Activated T-cell treated with anti-CD3 and anti-CD28 coated beads, Interleukin-2, amount 50 U/mL, for 48 hours (primary cell): ENCODE measurements at places on chromosomes 13 and 19.

- DNase-seq = no peak
These were observed 526.5 kb downstream of the PCDH9 start for GRCh38 chr13:66703597-66703996.

DNA sequence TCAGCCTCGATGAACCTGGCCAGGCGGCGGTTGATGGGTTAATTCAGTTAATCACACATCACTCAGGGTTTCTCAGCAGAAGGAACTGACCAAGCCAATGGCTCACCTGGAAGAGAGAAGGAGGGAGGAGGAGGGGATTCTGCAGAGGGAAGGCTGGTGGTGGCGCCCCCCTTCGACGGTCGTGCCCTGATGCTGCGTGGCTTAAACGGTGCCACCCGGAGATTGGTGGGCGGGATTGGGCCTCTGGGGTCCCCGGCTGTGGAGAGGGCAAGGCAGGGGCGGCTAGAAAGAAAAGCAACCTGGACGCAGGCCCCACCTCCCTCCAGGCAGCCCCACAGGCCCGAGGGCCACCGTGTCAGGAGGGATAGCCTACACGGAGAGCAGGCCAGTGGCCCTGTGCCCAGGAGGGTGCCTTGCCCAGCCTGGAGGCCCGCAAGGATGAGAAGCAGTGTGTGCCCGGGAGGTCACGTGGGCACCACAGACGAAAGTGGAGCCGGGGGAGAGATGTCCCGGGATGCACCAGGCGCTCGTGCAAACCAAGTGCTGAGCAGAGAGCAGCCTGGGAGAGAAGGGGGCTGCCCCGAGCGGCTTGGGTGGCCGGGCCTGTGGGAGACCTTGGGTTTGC is 16.0 kb downstream of the CSNK1G2 start:
- no peak for DNase-seq

GRCh38 chr19:1510442-1510806 is 2.4 kb downstream of the ADAMTSL5 start:
- DNase-seq = no peak

DNA sequence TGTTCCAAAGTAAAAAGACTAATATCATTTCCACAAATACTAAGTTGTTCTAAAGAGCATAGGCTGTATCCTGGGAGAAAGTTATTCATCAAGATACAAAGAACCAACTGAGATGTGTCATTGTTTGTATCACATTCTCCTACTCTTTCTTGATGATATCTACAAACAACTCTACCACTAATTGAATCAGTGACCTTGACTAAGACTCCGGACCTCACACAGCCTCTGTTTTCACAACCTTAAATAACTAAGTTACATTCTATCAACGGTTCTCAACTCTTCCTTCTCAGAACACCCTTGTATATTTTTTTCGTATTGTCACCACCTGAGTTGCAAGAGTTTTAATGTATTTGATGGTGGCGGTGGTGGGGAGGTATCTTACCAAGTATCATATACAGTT is 12.6 kb downstream of the IRS2 start:
- DNase-seq = no peak

- no peak for DNase-seq
These were observed 18.6 kb downstream of the DOCK9 start for GRCh38 chr13:98959291-98959690.

DNA sequence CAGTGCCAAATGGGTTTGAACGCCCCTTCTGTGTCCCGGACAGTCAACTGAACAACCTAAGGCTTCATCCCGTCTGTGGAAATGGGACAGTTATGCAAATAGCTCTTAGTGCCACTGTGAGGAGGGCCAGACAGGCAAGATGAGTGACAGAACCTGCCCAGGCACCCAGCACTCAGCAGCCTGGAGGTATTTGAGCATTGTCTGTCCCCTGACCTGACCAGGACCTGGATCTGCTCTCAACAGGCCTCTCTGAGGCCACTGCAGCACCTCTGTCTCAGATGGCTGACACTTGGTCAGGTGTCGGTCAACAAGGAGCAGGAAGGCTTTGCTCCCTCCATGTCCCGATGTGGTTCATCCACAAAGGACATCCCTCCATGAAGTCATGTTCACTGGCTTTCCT is 67.9 kb downstream of the CCDC70 start:
- DNase-seq = no peak

DNA sequence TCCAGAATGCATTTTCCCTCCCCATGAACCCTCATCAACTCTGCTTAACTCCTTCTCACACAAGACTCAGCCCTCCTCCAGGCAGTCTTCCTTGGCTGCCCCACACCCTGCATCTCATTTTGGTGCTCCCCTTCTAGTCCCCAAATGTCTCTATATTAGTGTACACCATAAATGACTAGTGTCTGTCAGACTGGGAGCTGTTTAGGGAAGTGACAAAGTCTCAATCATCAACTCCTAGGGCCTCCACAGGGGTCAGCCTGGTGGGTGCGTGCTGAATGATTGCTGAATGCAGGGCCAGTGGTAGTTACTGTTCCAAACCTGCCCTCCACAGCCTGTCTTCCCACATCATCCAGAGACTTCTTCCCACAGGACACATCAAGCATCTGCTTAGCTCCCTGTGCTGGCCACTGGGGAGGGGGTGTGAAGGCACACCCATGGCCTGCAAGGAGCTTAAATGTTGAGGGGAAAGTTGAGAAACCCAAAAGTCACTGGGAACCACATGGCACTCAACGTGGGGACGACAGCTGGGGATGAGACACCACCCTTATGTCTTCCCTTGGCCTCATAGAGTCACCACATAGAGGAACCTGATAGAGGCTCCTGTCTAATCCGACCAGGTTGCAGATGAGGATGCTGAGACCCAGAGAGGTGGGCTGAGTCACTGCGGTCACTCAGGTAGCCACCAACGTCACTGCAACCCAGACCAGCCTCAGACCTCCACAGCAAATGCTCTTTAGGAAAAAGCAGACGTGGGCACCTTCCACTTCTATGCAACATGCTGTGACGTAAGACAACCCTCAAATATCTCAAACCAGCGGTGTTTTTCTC is 79.3 kb upstream of the TM9SF2 start:
- peak; percentile 70 for DNase-seq

DNA sequence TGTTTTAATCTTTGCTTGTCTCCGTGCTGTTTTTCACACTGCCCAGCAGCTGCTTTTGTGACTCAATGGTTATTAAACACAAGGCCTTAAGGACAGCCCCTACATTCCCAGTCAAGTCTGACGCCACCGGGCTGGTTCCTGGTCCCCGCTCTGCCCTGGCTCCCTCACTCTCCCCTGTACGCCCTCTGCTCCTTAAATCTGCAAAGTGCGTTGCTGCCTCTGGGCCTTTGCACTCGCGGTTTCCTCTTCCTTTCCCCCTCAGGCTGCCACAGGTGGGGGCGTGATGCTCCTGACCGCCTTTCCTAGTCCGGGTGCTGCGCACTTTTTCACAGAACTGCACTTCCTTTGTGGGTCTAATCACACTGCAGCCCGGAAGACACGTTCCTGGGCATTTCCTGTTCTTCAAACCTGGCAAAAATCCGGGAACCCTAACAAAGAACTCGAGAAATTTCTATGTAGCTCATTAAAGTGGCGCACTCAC is 25.6 kb downstream of the NOSIP start:
- peak; percentile 73 for DNase-seq
